T follicular helper cell (primary cell): ENCODE measurements at places on chromosomes 7 and 10.

- DNase-seq, result no peak
Measured at GRCh38 chr7:27188386-27189294, 3.6 kb upstream of the HOXA11 start.

GRCh38 chr10:121838149-121838548 is 89.7 kb downstream of the ATE1 start:
- no peak for DNase-seq

GRCh38 chr10:110426294-110427181 is 71.2 kb upstream of the DUSP5 start:
- no peak for DNase-seq

GRCh38 chr7:31640381-31640780 is 46.6 kb upstream of the PPP1R17 start:
- no peak for DNase-seq

DNA sequence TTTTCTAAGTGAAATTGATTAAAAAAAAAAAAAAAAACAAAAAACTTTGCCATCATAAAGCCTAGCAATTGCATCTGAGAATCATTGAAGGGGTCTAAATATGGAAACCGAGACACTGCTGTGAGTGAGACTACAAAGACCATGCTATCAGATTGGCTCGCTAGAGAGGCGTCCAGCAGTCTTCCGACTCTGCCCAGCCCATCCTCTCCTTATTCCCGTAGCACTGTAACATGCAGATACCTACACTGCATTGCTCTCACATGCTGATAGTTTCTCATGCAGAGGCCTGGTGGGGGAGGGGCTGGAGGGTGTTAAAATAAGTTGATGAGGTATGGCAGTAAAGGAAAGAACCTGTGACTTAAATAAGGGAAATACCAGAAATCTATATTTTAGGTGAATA is 130.7 kb downstream of the NRF1 start:
- no peak for DNase-seq

DNA sequence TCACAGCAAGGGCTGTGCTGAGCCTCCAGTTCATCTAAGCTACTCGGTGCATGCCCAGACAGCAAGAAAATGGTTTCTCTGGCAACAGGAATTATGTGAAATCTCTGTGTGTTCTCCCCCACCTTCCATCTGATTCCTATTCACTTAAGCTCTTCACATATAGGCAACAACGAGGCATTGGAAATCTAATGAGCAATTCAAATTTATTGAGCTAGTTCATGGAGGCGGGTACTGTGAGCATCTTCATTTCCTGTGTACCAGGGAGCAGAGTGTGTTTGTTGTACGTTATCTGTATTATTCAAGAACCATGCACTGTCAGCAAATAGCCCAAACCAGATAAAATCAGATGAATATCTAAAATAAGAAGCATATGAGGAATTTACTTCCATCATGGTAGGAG is 739.1 kb downstream of the MAGI2 start:
- no peak for DNase-seq

GRCh38 chr7:98357751-98358161 is 43.1 kb downstream of the BAIAP2L1 start:
- DNase-seq, result no peak

- no peak for DNase-seq
Measured at GRCh38 chr7:111264111-111264868, 173.4 kb downstream of the LRRN3 start.

GRCh38 chr10:7651853-7652470 is 14.8 kb downstream of the ITIH5 start:
- DNase-seq, result no peak

- no peak for DNase-seq
Measured at GRCh38 chr10:129901389-129902006, 62.6 kb downstream of the EBF3 start.

DNA sequence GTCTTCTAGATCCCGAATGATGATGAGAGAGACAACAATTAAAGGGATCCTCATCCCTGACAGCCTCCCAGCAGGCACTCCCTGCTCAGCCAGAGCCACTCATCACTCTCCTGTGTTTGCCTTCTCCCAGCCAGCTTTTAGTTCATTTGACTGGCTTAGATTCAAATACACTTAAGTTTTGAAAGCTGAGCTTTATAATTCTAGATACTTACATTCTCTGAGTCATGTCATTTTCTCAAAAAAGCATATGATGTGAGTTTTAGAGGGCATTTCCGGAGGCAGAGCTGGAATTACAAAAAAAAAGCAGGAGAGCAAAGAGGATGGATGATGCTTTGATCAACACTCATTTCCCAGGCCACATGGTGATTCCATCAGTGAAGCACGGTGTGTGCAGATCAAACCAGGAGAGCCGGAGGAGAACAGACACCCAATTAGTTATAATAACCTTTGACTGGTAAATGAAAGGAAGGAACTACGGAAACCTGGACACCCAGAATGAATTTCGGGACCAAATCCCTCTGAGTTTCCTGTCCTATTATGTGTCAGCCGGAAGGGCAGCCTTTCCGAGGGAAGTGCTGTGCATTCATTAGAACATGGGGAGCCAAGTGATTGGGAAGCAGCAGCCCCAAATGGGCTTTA is 81.5 kb upstream of the HPS1 start:
- no peak for DNase-seq

DNA sequence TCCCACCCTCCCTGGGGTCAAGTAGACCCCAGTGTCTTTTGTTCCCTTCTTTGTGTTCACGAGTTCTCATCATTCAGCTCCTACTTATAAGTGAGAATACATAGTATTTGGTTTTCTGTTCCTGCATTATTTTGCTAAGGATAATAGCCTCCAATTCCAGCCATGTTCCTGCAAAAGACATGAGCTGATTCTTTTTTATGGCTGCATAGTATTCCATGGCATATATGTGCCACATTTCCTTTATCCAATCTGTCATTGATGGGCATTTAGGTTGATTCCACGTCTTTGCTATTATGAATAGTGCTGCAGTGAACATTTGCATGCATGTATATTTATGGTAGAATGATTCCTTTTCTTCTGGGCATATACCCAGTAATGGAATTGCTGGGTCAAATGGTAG is 28.3 kb upstream of the CAMK2B start:
- DNase-seq, result no peak

GRCh38 chr10:24623383-24623782 is 100.3 kb downstream of the ARHGAP21 start:
- DNase-seq, result no peak

GRCh38 chr7:142384493-142384922 is 126.7 kb upstream of the PRSS58 start:
- DNase-seq, result no peak

- DNase-seq, result no peak
Measured at GRCh38 chr7:51220226-51220625, 96.4 kb downstream of the COBL start.

GRCh38 chr7:25482631-25483030 is 254.3 kb upstream of the NPVF start:
- no peak for DNase-seq

DNA sequence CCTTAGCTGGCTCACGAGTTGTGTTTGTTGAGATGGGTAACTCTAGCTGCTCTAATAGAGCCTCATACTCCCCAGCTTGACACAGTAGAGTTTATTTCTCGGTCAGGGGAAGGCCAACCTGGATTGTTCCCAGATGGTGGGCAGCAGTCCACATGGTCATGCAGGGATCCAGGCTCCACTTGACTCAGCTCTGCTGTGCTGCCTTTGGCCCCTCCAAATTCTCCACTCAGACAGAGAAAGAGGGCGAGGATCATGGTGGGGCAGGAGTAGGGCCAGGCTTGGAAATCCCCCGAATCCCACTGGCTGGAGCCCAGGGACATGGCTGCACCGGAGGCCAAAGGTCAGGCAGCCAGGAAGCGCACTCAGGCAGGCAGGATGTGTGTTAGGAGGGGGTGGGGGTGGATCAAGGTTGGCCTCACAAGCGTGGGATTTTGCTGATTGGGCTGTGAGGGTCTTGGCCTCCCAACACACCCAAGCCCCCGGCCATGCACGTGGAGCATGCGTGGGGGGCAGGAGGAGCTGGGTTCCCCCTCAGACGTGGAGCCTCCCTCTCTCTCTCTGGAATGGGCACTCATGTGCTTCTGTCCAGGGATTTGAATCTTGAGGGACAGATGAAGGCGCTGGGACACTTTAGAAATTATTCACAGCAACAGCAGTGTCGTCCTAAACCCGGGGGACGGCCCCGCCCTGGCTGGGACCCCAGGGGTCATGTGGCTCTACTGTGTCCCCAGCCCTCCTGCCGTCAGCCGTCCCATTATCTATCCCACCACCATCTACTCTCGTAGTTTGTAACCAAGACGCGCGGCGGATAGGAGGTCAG is 44.8 kb downstream of the PDGFA start:
- no peak for DNase-seq
